GM12878 (cell line): ENCODE measurements at places on chromosomes 6 and 20.

DNA sequence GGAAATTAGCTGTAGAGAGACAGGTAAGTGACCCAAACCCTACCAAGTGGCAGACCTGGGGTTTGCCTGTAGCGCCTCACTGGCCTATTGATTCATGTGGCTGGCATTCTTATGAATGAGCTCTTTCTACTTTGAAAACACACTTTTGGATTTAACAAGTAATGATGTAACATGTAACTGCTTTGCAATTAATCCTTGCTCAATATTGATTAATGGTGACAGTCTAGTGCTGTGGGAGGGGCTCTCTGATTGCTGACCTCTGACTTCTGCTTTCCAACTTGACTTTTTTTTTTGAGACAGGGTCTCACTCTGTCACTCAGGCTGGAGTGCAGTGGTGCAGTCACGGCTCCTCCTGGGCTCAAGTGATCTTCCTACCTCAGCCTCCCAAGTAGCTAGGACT is 82.7 kb downstream of the TIAM2 start:
- DNase-seq: no peak

- DNase-seq: no peak
Observed at GRCh38 chr6:3913077-3913957, 64.1 kb downstream of the FAM50B start.

DNA sequence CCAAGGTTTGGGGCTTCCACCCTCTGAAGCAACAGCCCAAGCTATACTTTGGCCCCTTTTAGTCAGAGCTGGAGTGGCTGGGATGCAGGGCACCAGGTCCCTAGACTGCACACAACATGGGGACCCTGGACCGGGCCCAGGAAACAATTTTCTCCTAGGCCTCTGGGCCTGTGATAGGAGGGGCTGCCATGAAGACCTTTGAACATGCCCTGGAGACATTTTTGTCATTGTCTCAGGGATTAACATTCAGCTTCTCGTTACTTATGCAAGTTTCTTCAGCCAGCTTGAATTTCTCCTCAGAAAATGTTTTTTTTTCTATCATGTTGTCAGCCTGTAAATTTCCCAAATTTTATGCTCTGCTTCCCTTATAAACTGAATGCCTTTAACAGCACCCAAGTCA is 82.3 kb downstream of the LRRC1 start:
- no peak for DNase-seq

GRCh38 chr6:156231026-156231765 is 546.0 kb upstream of the ARID1B start:
- DNase-seq: no peak

DNA sequence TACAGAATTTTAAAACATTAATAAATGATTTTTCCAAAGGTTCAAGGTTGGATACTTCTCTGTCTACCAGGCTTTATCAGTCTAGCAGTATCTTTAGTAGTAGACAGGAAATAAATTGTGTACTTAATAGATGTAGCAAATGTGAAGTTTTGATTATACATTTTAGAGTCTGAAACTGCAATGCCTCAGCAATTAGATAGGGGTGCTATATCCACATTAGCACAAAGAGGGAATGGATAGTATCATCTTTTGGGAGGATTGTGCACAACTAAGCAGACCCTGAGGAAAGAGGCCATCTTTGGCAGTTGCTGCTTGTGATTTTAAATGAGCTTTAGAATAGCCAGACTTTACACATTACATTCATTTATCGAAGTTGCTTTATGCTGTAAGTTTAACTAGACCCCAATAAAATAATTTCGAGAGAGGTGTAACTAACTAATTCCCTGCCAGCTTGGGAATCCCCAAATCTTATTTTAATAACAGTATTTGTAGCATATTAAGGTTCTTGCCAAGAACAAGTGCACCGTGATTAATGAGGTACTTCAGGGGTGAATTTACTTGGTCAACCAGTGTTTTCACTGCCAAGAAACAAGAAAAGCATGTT is 2.8 kb downstream of the KCNQ5 start:
- DNase-seq: peak; percentile 70

DNA sequence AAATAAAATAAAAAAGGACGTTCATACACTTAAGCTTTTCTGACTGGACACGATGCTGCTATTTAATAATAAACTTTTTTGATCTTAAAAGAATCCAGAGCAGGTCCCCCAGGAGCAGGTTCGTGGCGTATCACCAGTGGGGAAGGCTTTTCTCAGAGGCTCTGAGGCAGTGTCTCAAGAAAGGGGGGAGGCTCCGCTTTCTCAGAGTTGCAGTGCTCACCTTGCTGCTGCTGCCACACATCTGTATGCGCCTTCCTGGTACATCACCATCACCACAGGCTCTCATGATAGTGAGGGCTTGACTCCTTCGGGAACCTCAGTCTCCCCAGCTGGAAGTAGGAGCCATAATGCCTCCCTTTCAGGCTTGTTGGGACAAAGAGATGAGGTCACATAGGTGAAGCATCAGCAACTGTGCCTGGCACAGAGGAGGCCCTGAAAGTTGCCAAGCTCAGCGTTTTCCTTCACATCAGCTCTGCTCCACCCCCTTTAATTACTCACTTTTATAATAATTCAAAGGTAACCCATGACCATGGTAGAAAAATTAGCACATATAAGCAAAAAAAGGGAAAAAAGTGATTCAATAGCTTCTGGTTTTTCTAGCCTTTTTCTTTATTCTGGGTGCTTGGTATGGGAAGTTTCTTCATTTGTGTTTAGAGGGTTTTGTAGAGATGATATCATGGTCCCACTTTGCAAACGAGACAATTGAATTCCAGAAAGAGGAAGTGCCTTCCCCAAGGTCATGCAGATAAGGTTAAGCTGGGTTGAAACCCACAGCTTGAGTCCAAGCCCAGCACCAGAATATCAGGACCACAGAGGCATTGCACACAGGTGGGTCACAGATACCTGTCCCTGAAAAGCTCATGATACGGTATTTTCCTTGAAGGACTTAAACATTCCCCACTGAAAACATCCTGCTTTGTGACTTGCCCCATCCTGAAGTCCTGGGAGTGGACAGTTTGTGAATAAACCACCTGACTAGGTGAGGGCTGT is 24.5 kb downstream of the SRSF3 start:
- DNase-seq: no peak

DNA sequence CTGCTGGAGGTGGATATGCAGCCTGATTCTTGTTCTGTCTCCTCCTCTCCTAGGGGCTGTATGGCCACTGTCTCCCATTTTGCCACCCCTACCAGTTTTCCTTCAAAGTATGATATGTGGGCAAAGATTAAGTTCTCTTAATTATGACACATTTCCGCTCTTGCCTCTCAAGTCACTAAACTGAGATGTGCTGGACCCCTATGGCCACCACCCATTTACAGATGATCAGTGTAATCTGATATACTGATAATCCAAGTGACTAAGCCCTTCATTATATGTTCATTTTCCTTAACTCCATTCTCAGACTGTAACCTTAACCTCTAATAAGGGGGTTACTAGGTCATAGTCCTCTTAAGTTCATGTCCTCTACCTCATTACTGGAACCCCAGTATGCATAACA is 711 bp upstream of the C20orf141 start:
- no peak for DNase-seq

GRCh38 chr20:14877301-14878028 is 540.1 kb upstream of the FLRT3 start:
- no peak for DNase-seq

- DNase-seq: no peak
Observed at GRCh38 chr6:9136141-9136822, 700.9 kb upstream of the SLC35B3 start.

DNA sequence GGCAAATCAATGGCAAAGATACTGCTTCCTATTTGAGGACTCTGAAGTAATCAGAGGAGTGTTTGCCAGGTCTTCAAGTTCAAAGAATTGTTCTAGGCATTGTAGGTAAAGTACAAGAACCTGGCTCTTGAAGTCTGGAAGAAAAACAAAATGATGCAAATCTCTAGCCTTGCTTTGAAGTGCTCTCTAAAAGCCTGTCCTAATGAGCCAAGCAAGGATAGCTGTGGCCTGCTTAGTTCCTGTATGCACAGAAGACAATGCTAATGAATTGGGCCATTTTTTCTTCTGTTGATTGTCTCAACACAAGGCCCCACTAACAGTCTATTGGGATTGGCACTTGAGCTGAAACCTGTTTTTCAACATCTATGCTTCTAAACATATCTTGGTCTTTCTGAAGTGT is 165.0 kb upstream of the POU3F2 start:
- DNase-seq: no peak

DNA sequence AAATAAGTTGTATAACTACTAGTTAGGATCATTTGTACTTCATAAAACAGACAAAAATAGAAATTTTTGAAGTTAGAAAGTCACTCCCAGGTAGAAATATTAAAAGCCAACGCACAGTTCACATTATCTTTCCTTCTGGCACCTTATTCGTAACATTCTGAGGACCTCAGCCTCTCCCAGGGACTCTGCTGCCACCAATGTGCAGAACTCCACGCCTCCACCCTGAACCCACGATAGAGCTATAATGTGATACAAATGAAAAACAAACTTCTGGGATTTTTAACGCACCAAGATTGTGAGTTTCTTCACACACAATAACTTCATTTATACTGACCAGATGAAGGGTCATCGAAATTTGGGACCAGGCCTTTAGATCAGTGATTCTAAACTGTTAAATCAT is 9.5 kb downstream of the BMP7 start:
- no peak for DNase-seq

DNA sequence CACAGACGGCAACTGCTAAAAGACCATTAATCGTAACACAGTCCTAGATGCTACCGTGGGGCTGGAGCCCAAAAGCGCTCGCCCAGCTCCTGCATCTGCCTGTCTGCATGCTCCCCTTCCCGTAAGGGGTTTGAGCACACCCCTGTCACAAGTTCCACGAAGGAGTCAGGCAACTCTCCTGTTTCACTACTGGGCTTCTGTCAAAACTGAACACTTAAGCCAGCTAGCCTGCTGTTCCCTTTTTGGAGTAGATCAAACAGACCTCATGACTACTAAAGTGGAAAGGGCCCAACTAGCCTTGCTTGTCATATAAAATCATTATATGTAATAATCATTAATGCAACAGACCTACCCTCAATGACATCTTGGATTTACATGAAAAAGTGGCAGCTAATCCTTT is 61.3 kb downstream of the TRMT11 start:
- DNase-seq: no peak

DNA sequence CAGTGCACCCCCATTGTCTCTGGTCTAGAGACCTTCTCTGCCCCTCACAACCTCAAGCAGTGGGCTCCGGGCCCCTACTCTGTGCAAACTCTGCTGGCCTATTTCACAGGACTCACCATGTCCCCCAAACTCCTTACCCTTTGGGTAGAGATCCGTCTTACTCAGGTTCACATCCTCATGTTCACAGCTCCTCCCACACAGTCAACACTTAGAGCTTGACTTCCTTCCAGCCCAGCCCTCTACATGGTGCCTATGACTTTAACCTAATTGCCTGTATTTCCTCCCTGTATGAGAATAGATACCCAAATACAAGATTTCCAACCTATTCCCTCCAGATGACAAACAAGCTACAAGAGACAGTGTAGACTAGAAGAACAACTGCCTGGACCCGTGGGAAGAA is 528.6 kb upstream of the JARID2 start:
- no peak for DNase-seq

DNA sequence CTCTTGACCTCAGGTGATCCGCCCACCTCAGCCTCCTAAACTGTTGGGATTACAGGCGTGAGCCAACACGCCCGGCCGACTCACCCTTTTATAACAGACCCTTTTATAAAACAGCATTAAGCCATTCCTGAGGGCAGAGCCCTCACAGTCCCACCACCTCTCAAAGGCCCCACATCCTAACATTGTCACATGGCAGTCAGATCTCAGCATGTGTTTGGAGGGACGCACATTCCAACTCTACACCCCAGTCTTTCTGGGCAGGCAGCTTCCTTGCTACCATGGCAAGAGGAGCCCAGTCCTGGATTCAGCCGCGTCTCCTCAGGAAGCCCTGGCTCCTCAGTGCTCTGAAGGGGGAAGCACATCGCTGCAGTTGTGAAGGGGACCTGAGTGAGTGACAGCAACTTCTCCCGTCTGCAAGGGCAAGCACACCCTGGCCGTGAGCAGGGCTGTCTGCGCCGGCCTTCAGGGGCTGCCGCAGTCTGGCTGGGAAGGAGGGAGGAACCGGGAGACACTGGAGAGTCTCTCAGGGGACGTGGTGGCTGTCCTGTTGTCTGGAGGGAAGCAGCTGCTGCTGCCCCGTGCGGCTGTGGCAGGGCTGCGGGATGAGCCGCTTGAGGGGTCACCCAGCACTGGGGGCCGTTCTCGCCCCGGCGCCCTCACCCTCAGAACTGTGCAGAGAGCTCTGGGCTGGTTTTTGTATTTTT is 15.9 kb downstream of the OSBPL2 start:
- no peak for DNase-seq
